ENCODE measurements at places on chromosomes 3 and 15.

DNA sequence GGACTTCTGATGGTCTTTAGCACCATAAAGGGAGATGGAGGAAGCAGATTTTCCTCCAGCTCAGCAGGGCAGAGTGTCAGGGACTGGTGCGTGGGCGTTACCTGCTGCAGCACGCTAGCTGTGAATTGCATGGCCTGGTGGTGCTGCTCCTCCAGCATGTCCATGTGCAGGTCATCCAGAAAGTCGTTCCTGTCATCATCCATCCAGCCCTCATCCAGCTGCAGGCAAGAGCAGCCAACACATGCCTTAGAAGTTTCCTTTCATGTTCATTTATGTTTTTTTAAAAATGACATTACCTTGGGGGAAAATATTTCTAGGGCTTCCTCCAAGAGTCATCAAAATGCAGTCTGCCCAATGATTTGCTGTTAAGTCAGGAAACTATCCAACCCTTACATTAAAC lies 239.2 kb downstream of the PDZRN3 start:
- DNase-seq: no peak

DNA sequence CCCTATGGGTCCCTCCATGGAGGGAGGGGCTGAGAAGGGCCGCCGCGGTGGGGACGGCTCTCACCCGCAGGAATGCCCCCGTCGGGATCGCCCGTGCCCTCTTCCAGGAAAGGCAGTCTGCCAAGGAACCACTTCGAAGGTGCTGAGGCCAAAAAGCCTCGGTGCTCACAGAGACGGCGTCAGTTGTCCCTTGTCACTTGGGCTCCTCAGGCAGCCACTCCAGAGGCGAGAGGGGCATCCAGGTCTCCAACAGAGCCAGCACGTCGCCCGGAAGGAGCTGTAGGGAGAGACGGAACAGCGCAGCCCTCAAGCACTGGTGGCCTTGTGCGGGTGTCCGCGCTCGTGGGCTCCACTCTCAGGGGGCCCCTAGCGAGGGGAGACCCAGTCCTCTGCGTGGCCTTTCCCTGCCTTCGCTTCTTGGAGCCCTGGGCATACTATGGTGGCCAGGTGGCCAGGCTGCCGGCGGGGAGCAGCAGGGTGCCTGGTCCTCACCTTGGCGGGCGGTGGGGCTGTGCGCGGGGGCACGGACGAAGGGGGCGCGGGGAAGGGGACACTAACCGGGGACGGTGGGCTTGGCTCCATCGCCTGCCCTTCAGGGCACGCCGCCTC lies 994 bp downstream of the MESP1 start:
- no peak for DNase-seq

GRCh38 chr3:45034612-45035252 lies 8.6 kb downstream of the CLEC3B start:
- DNase-seq: no peak

GRCh38 chr3:174363256-174363655 lies 495.9 kb upstream of the NAALADL2 start:
- DNase-seq: no peak

- DNase-seq: no peak
Observed at GRCh38 chr15:78761891-78762385, 49.3 kb downstream of the ADAMTS7 start.

DNA sequence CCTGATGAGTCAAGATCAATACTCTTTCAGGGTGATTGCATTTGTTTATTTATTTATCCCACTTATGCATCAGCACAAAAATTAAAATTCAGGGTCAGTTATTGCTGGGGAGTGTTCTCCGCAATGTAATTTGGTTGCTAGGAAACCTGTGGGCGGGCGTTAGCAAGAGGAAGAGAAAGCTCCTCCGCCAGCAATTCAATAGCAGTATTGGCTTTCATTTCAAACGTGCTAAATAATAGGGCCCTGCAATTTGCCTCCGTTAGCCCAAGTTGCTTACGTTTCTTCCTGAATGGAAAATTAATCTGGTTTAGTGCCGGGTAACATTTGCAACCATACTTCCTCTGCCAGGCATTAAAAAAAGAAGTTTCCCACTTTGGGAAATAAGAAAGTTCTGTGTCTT lies 35.5 kb upstream of the PLCL2 start:
- DNase-seq: no peak

DNA sequence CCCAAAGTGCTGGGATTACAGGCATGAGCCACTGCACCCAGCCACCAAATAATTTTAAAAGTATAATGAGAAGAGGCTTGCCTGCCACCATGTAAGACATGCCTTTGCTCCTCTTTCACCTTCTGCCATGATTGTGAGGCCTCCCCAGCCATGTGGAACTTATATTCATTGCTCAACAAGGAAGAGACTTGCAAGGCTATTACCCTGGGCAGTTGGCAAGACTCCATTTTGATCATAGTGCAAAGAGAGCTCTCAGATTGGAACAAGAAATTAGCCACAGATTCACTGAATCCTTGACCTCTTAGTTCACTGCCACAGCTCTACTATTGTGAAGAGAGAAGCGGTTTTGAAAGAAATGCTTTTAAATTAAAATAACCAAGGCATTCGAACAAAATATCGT lies 6.1 kb downstream of the SCAP start:
- no peak for DNase-seq

GRCh38 chr3:181879926-181880325 lies 168.2 kb downstream of the SOX2 start:
- no peak for DNase-seq

DNA sequence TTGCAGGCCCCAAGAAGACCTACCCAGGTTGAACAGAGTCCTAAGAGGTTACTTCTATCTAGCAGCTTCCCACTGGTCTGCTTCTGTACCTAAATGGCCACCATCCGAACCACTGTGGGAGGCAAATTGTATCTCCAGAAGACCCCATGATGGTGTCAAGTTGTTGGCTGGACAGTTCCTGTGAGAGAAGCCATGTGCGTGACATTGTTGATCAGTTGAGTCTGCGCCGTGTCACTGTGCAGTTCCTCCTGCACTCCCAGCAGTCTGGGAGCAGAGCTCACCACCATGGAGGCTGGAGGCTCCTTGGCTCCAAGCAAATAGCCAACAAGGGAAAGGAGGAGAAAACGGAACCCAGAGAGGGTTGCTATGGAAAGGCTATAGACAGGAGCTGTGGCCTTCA lies 7.5 kb upstream of the CYP1A1 start:
- no peak for DNase-seq

- no peak for DNase-seq
Observed at GRCh38 chr3:187639927-187640568, 30.1 kb downstream of the SST start.

- peak; percentile 1 for DNase-seq
Observed at GRCh38 chr15:46961795-46962194, 755.5 kb upstream of the SEMA6D start.

DNA sequence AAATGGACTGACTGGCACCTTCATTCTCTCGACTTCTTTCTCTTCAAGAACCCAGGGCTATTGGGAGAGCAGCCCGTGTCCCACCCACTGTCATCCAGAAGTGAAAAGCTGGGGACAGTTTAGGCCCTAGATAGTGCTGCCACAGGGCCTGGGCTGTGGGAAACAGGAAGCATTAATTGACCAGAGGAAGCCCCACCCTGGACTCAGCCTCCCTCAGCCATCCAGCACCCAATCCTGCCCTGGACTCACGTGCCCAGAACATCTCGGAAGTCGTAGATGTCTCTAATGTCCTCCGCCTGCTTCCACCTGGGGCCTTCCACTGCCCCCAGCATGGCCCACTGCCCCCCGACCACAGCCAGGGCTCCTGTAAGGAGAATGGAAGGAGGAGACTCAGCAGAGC lies 2.3 kb downstream of the CAMK1 start:
- DNase-seq: no peak

- DNase-seq: peak; percentile 48
Observed at GRCh38 chr3:104198131-104198530, 1168.6 kb upstream of the ALCAM start.

GRCh38 chr3:136184703-136185102 lies 11.4 kb downstream of the MSL2 start:
- no peak for DNase-seq

- DNase-seq: peak; percentile 4
Observed at GRCh38 chr3:354432-354831, 157.9 kb downstream of the CHL1 start.

- DNase-seq: no peak
Observed at GRCh38 chr15:65451989-65452388, 29.2 kb upstream of the IGDCC4 start.

DNA sequence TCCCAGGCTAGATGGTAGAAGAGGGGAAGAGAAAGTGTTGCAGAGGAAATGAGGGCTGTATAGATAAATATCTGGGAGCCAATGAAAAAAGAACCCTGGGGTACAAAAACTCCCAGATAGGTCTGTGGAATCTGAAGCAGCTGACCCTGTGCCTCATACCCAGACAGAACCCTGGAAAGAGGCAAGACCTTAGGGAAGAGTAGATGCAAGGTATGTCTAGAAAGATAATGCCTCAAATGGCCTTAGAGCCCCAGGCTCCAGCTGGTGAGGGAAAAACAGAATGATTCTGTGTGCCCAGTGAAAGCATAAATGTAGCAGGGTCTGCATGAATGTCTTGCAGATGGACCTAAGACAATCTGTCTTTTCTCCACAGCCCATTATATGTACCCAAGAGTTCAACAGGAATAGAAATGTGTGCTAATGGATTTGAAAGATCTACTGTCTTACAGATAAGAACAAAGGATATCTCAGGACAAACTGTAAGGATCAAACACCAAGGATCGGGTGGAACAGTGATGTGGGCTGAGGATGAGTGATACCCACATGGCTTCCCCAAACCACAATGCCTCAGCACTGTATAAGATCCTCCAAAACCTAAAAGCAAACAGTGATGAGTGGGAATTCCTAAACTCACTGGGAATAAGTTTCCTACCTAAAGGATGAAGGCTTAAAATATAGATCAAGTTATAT lies 58.8 kb downstream of the NCEH1 start:
- no peak for DNase-seq

GRCh38 chr3:45693941-45694521 lies 4.8 kb downstream of the SACM1L start:
- DNase-seq: no peak

DNA sequence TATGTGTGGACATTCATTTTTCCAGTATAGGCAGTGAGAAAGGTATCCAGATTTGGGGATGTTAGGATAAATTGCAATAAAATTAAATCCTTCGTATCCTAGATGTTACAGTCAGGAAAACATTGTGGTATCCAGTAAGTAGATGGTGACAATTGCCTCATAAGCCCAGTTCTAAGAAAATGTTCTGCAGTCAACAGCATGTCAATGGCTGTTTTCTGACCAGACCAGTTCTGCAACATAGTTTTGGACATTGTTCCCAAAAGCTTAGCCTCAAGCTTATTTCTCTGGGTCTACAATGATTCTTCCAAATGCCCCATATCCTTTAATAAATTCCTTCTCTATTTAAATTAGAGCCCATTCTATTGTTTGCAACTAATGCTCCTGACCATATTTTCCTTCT lies 480.7 kb downstream of the FHIT start:
- DNase-seq: no peak

- no peak for DNase-seq
Observed at GRCh38 chr15:96416934-96417759, 86.6 kb downstream of the NR2F2 start.

DNA sequence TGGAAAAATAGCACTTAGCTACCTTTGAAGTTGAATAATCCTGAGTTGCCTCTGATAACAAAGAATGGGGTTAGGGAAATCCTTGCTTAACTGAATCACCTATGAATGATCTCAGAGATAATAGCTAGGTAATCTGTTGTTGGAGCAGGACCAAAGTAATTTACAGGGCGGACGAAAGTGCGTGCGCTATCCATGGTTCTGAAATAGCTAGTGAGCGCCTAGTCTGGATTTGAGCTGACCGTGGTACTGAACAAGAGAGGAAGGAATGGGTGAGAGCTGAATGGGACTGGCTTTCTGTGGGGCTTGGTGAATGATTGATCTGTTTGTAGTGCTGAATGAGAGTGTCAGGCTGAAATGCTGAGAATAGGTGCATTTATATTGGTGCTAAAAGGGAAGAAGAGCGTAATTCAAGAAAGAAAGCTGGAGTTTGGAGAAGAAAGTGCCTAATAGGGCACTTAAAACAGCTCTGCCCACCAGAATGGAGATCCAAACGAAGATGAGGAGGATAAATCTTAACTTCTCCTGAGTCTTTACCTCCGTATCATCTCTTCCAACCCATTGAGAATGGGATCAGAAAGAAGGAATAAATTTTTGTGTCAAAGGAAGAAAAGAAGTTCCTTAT lies 10.1 kb downstream of the SCN10A start:
- DNase-seq: peak; percentile 38

- no peak for DNase-seq
Observed at GRCh38 chr3:177752831-177753230, 555.5 kb upstream of the TBL1XR1 start.

DNA sequence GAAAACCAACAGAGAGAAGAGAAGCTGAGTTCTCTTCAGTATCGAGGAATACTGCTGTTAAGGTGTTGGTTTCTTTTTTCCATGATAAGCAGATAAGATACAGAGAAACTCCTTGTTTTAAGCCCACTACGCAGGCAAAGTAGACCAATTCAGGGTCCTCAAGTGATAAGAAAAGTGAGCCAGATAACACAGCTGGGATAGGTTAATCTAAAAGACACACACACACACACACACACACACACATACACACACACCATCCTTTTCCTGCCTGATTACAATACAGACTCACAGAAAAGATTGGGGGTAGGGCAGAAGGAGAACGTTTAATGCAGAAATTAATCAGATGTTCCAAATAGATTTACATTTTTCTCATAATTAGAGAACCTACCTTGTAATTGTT lies 6.5 kb upstream of the PHLDB2 start:
- DNase-seq: no peak

DNA sequence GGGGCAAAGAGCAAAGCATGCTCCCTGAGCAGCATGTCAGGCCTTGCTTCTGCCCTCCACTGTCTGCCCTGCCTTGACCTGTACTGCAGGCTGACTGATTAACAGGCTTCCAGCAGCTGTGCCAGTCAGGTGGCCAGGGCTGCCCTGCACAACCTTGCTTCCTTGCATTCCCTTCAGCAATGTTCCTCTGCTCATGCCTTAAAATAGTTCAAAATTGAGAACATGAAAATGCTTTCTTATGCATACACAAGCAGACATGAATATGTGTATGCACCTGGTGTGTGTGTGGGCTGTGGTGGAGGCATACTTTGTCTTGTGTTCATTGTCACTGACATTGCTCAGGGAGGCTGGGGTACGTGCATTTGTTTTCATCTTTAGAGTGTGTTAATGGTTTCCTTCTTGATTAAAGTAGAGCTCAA lies 1.2 kb upstream of the SLC22A13 start:
- DNase-seq: no peak

GRCh38 chr3:189789432-189789831 lies 158.2 kb downstream of the TP63 start:
- no peak for DNase-seq

GRCh38 chr15:68833700-68834331 lies 13.1 kb upstream of the ANP32A start:
- no peak for DNase-seq

DNA sequence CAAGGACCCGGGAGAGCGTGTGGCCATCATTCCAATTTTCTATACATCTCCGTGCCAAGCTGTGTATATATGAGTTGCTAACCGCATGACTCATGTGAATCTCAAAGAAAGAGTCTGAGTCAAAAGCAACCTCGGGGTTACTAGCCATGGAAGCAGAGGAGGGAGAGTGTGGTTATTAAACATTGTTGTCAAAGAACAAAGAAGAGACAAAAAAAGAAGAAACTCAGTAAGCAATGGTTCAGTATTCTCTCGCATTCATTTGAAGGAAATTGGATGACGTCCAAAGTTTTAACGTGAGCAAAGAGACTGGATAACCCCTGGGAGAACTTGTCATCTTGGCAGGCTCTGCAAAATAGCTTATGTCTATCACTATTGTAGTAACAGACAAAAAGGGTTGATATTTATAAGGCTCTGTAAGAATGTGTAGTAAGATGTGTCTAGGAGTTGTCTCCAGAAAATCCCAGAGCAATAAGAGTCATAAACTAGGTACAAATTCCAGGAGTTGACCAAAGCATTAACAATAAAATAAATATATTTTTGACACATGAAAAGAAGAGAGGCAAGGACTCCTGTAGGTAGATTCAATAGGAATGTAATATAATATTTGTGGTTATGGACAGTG lies 52.8 kb upstream of the GRM7 start:
- peak; percentile 42 for DNase-seq

Data from fibroblast of skin of left quadriceps (primary cell).